ELR (cell line): ENCODE measurements at places on chromosomes 5 and 9.

DNA sequence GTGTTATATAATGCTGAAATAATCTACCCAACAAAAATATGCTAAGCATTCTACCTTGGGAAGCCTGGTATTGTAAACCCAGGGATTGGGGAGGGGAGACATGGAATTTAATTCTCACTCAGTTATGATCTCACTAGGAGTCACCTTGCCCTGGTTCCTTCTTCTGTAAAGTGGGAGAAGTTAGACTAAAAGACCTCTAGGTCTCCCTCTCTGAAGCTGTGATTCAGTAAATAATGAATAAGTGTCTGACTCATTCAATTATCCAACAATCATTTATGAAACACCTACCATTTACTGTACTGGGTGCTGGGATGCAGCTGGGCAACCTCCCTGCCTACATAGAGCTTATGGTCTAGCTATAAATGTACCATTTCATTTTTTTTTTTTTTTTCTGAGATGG is 20.2 kb upstream of the SPARC start:
- DNase-seq = peak; percentile 85

DNA sequence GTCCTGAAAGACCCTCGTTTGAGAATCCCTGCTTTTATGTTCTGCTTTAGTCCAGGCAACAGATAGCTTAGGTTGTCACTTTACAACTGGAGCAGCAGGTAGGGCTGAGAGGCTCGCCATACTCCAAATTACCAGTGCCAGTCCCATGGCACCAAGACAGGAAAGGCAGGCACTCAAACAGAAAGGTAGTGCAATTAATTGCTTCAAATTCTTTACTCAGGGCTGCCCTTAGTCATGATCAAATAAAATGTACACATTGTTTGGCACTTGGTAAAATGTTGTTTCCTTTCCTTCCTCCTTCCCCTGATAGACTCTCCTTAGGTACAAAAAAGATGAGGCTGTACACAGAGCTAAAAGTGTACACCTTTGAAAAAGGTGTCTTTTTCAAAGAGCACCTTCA is 115.8 kb upstream of the CCDC152 start:
- no peak for DNase-seq

DNA sequence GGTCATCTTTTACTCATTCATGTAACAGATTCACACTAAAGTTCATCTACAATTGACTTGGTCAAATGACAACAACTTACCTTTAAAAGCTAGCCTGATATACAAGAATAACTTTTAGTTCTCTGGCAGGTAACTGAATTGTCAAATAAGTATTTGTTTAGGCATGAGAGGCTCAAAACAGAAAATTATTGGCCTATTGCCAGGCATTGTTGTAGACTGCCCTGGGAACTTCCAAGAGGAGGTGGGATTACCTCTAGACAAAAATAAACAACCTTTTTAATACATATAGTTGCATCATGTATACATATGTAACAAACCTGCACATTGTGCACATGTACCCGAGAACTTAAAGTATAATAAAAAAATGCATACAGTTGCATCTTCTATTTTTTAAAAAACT is 18.2 kb upstream of the SLCO4C1 start:
- no peak for DNase-seq

GRCh38 chr5:179146277-179146676 is 86.1 kb downstream of the ZNF354C start:
- DNase-seq = no peak

DNA sequence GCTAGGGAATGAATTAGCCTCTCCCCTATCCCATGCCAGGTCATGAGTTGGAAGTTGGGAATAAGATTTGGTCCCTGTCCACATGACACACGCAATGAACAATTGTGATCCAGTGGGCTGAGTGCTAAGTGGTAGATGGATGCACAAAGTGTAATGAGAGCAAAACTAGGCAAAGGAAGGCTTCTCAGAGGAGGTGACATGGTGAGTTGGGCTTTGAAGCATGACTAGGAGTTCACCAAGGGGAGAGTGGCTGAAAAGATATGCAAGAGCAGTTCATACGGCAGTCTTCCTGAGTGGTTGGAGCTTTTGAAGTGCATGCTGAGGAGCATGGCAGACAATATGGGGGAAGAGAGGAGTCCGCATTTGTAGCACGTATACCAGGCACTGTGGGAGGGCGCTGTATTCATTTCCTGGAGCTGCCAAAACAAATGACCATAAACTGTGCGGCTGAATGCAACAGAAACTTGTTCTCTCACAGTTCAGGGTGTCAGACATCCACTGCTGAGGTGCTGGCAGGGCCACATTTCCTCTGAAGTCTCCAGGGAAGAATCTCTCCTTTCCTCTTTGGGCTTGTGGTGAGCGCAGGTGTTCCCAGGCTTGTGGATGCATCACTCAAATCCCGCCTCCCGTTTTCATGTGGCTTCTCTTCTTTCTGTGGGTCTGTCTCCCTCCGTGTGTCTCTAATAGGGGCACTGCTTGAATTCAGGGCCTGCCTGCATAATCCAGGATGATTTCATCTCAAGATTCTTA is 49.5 kb downstream of the NSG2 start:
- no peak for DNase-seq

DNA sequence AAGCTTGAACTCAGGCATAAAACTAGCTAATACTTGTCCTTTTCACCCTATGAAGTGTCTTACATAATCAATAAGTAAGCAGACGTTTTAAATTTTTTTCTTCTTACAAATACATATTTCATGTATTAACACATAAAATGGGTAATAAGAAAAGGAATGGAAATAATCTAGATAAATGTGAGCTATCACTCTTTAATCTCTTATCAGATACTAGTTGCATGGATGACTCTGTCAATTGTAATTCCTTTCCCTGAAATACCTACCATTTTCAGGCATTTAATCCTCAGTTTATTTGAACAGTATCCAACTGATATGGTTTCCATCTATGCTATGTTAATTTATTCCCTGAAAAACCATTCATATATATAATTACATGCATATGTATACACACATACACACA is 166.0 kb upstream of the RGS7BP start:
- DNase-seq = peak; percentile 5

- DNase-seq = no peak
These were observed 417.1 kb downstream of the HCN1 start for GRCh38 chr5:45279109-45279508.
